Glomerular endothelial cell (primary cell): ENCODE measurements at places on chromosomes 16 and 17. TPM values are rescaled to one million over a fixed set of nuclear protein-coding genes. Genes with fewer than 3 reads are reported as not detected.
A peak's percentile ranks its signal among the peaks of the same experiment; 100 is the strongest.

Gene CUEDC1
- total RNA-seq, result 19.8 and 27.3 TPM in 2 replicates

Gene TNK1
- total RNA-seq, result 0.19 and 0.23 TPM in 2 replicates

Gene HOXB3
- total RNA-seq, result 17.7 and 48.0 TPM in 2 replicates

Gene FAM20A
- total RNA-seq, result not detected in 2 replicates

DNA sequence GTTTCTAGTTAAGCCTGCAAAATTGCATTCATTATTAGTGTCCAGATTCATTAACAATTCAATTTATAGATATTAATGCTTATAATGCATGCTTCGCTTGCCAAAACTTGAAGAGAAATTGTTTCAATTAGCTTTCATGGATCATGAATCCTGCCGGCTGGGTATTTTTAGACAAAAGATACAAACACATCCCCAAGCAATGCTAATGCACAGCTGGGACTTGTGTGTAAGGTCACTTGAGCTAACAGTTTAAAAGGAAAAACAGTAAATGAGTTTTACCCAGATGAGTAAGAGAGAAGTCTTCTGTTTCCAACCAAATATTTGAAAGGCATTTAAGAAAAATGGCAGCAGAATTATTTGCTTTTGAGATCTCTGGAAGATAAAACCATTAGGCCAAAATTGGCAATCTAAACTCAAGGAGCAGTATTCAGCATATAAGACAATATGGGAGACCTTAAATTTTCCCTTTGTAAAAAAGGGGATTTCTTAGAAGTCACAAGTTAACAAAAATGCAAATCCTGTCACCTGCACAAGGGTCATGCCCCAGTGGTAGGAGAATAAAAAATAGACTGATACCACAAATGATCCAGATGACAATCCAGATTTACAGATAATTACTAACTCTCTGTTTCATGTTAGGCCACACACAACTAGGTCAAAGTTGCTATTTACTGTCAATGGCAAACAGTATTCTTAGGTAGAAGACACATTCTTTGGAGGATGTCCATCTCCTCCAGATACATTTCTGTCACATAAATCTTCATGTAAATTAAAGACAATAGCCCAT lies 418.4 kb upstream of the PMFBP1 start:
- DNase-seq, result no peak

- DNase-seq, result no peak
These were observed 206.2 kb upstream of the IRX5 start for GRCh38 chr16:54724346-54724925.

GRCh38 chr16:12819126-12820117 lies 15.7 kb upstream of the CPPED1 start:
- DNase-seq, result no peak

DNA sequence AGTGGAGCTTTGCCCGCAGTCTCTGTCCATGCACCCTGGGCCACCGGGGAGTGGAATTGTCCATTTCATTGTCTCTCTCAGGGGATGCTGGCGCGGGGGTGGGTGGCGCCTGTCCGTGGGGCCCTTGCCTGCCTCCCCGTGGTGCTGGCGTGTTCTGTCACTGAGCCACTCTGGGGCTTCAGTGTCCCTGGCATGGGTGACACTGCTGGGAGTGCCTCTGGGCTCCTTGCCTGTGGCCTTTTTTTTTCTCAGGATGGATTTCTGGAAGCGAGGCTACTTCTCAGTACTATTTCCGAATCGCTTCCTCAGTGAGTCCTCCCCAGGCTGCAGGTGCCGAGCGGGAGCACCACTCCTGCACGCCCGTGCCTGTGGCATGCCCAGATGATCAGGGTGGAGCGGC lies 55.0 kb downstream of the PDPK1 start:
- no peak for DNase-seq

DNA sequence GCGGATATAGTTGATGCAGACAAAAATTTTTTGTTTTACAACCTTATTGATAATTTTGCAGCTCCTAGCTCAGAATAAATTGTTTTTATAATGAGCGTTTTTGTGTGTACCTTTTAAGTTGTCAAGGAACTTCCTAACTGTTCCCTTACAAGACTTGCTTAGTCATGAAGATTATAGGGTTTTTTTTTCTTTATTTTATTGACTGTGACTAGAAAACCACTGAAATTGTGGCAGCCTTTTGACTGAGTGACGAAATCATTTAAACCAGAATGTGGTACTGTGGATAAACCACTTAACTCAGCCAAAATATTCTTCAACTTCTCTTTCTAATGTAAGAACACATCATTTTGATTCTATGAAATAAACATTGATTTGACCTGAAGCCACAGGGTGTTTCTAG lies 40.8 kb upstream of the VPS4A start:
- no peak for DNase-seq

- no peak for DNase-seq
These were observed 1.7 kb downstream of the ARHGDIA start for GRCh38 chr17:81869221-81870130.

GRCh38 chr17:65885541-65886312 lies 306.2 kb downstream of the CEP112 start:
- DNase-seq, result no peak

DNA sequence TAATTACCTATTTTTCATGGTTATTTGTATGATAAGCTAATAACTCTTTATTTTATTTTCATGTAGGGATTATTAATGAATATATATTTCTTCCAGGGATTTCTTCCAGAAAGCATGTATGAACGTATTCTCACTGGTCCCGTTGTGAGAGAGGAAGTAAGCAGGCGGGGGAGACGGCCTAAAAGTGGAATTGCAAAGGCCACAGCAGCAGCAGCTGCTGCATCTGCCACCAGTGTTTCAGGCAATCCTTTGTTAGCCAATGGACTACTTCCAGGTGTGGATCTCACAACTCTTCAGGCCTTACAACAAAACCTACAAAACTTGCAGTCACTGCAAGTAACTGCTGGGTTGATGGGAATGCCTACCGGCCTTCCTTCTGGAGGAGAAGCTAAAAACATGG lies 110.3 kb upstream of the RBL2 start:
- DNase-seq, result no peak

DNA sequence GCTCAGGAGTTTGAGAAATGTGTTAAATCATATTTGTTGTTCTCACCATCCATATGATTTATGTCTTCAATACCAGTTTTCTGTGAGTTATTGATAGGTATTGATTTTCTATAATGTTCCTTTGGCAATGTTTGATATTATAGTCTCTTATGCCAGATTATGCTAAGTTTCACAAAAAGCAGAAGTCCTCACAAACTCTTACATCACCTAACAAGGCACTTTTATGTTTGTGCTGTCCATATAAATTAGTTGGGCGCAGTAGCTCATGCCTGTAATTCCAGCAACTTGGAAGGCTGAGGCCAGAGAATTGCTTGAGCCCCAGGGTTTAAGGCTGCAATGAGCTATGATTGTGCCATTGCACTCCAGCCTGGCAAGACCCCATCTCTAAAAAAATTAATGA lies 12.6 kb upstream of the UQCRC2 start:
- no peak for DNase-seq

- DNase-seq, result no peak
These were observed at the start of gene ALOX15B for GRCh38 chr17:8038954-8039610. TSS of gene ALOX15B (plus strand) at chr17:8039059. CDS start at chr17:8039156, 97 bp downstream.

- no peak for DNase-seq
These were observed 265.2 kb upstream of the TNRC6C start for GRCh38 chr17:77693301-77693700.

DNA sequence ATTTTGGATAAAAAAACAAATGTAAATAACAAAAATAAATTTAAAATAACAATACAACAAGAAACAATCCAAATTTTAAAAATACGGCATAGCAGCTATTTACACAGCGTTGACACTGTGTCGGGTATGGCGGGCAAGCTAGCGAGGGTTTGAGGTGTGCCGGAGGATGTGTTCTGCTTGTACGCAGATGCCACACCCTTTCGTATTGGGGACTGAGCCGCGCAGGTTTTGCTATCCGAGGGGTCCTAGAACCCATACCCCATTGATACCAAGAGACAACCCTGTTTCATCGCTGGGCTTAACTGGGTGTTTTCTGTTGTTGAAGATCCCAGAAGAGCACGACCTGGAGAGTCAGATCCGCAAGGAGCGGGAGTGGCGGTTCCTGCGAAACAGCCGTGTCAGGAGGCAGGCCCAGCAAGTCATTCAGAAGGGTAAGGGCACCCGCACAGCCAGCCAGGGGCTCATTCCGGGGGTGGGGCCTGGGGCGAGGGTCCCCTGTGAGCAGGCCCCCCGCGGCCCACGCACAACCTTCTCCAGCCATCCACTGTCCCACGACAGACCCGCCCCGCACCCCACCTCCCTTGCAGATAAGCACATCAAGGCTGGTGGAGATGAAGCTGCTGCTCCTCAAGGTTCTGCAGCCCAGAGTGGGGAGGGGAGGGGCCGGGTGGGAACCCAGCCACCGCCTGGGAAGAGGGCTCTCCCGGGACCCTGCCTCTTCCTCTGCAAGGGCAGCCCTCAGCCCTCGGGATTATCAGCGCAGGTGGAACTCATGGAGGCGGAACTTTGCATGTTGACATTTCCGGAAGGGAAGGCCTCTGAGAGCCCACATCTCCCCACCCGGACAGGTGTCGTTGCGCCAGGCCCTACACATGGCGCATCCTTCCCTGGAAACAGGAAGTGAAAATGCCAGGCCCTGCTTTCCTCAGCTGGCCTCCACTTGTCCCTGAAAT lies 51.2 kb upstream of the CHMP6 start:
- no peak for DNase-seq

- no peak for DNase-seq
These were observed 13.0 kb upstream of the LYRM9 start for GRCh38 chr17:27906226-27906580.

DNA sequence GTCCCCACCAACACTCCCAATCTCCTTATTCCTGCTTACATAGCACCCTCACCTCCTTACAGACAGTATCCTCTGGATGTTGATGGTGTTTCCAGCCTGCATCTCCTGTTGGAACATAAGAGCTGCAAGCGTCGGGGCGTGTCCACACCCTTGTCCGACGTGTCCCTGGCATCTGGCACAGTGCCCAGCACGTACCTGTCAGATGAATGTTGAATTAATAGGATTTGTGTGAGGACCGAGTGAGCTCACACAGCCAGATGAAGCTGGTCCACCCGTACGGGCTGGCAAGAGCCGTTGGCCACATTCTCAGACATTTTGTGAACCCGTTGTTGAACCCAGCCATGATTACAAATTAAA lies 12.2 kb upstream of the CBX4 start:
- DNase-seq, result no peak

DNA sequence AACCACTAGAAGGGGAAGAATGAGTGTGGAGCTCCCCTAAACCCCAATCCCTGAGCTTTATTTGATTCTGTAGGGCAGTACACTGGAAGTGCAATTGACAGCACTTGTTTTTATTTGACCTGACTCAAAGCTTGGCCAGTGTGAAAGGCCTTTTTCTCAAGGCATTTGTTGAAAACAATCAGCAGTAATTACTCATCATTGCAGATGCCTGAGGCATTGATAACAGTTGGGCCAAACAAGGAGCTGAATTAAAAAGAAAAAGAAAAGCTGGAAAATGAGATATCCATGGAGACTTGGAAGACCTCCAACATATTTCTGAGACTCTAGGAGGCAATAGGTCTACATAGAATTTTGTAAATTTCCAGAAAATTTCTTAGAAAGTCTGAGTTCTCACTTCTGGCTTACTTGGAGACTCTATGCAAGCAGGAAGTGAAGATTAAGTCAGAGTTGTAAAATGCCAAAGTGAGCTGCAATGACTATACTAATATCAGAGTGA lies 200.8 kb upstream of the KCNJ16 start:
- DNase-seq, result peak; percentile 96

GRCh38 chr17:45372325-45372869 lies 55.6 kb upstream of the MAP3K14 start:
- no peak for DNase-seq

GRCh38 chr16:73845238-73846006 lies 451.2 kb upstream of the PSMD7 start:
- DNase-seq, result no peak

- no peak for DNase-seq
These were observed 7.3 kb downstream of the CLUH start for GRCh38 chr17:2704031-2704889.

DNA sequence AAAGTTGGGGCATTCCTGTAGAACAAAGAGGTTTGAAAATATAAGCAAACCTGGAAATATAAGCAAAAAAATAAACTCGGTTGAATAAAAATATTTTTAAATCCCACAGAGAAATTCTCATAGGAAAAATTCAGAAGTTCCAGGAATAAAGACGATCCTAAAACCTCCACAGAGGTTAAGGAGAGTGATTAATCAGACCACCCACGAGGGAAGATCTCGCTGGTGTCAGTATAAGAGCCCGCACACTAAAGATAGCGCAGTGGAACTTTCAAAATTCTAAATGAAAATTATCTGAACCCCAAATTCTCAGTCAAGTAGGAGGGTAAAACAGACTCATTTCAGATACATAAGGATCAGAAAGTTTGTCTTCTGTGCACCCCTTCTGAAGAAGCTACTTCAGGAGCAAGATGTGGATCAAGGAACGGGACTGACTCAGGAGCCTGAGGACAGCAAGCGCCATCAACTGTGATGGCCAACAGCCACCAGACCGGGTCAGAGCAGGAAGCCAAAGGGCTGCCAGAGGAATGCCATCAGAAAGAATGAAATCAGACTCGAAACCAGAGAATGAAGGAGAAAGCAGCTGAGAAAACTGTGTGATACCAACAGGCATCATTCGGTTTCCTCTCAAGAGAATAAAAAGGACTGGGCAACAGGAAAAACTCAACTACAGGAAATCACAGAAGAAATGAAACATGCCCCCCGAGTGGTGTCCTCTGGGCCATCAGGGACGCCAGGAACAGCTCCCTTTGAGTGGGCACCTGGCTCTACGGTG lies 66.9 kb downstream of the CYTH1 start:
- DNase-seq, result no peak

DNA sequence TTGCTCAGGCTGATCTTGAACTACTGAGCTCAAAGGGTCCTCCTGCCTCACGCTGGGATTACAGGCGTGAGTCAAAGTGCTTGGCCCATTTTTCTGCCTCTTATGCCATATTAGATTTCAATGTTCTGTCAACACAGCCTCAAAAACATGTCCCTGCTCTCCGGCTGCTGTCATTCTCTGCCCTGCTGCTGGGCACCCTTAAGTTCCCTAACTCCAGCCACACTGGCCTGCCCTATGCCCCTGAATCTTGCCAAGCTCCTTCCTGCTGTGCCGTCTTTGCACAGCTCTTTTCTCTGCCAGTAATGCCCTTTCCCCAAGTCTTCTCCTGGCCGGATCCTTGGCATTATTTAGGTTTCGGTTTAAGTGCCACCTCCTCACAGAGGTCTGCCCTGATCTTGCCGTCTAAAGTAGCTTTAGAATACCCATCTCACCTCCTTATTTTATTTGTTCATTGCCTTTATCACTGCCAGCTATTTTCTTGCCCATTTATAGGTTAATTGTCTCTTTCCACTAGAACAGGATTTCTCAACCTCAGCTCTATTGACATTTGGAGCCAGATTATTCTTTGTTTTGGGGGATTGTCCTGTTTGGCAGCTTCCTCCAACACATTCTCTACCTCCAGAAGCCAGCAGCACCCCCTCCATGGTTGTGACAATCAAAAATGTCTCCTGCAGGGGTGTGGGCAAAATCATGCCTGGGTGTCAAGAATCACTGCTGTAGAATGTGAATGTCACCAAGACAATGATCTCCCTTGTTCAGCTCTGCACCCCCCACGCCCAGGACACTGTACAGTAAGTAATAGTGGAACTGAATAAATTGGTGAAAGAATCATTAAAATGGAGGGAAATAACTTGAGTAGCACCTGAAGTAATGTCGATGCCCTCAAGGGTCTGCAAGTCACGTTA lies 168.2 kb downstream of the CYLD start:
- DNase-seq, result no peak

- peak; percentile 3 for DNase-seq
These were observed 22.5 kb downstream of the DNAI2 start for GRCh38 chr17:74296548-74296936.
